Stimulated activated CD8-positive, alpha-beta memory T cell treated with anti-CD3 and anti-CD28 coated beads, Interleukin-7, amount 100 ng/mL, for 1 hour (primary cell): ENCODE measurements at places on chromosomes 12 and 14.
A peak's percentile ranks its signal among the peaks of the same experiment; 100 is the strongest.

DNA sequence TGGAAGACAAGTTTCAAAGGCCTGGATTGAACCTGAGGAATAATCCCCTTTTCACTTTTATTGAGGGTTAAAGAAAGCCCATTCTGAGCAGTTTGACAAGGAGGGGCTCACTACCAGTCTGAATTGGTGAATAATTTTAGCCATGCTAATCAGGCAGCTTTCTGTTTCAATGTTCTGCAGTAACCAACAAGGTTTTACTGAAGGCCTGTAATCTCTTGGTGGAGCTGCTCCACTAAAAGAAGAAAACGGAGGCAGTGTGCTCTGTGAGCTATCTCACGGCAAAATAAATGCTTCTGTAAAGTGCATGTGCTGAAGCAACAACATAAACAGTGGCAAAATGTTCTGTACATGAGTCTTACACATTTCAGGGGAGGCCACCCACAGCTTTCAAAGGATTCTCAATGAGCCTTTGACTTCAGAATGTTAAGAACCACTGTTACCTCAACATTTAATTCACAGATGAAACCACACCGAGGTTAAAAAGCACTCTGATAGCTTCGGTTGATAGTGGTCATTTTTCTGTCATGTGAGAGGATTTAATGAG is 111.2 kb downstream of the LRIG3 start:
- no peak for DNase-seq

- no peak for DNase-seq
These were observed 26.8 kb upstream of the PEX5 start for GRCh38 chr12:7162691-7163114.

- no peak for DNase-seq
These were observed 56.5 kb upstream of the PAWR start for GRCh38 chr12:79747274-79747673.

DNA sequence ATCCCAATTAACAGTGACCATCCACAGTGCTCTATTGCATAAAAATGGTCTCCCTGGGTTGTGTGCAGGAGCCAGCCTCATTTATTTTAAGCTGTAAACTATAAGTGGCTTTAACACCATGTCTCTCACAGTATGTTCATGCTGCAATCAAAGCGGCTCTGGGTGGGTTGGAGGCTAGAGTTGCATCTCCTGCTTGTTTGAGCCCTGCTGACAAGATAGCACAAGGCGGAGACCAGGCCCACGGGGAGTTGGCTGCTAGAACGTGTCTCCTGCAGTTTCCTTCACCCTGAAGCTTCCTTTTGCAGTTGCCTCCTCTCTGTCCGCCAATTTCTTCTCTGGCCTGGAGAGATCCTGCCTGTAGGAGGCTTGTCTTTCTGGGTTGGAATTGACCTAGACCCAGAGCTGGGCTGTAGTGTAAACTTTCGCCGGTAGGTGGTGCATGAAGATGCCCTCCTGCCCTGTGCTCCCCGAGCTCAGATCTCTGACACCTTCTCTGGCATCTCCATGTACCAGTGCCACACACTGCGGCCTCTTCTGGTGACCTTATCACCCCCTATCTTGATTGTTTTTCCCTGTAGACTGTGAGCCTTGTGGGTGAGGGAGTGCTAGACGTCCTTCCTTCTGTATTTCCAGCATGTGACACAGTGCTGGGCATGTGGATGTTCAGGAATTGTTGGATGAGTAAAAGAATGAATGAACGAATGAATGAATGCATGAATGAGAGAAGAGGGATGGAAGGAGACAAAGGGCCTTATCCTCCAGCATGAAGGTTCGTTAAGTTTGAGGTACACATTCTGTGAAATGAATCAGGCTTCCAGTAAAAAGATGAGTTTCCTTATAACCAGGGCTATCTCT is 10.4 kb downstream of the OTUB2 start:
- peak; percentile 38 for DNase-seq

DNA sequence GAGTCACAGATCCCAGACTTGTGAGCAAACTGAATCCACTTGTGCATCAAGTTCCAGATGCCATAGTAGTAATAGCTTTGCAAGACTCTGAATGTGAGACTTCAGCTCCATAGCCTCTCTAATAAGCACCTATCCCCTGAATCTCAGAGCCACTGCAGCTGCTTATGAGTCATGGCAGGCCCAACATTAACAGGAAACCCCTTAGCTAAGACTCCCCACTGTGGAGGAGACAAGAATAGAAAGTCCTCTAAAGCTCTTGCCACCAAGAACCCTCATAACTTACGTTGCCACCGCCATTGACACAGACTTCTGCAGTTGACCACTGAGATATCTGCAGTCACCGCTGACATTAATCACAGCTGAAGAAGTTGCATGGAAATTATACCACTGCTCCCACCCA is 62.9 kb upstream of the PDE3A start:
- DNase-seq: no peak
